CD4-positive, alpha-beta T cell treated with Interferon gamma for 1 hour (primary cell): ENCODE measurements at places on chromosomes 16 and 17.

DNA sequence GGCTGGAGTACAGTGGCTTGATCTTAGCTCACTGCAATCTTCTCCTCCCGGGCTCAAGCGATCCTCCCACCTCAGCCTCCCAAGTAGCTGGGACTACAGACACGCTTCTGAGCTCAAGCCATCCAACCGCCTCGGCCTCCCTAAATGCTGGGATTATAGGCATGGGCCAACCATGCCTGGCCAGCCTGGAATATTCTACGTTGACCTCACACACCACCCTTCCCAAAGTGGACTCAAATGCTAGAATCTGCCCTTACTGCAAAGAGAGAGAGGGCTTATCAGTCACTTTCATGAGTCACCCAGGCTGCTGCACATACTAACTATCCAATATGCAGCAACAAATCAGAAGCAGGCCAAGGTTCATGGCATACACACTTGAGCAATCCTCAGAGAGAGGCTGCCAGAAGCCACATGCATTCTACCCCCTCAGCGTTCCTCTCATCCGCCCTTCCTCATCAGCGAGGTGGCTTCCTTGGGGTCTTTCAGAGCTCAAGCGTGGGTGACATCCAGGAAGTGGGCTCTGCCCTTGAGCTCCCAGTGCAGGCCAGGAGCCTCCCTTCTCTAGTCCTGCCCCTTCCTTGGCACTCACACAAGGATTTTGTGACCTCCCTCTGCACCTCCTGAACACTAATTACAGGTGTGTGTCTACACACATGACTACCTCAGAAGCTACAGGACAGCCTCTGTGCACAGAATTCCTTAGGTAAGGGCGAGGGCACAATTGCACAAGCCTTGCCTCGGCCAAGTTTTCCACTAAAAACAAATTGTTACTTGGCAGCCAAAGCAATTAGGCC, 24.8 kb upstream of the SIAH1 start:
- DNase-seq, result no peak

DNA sequence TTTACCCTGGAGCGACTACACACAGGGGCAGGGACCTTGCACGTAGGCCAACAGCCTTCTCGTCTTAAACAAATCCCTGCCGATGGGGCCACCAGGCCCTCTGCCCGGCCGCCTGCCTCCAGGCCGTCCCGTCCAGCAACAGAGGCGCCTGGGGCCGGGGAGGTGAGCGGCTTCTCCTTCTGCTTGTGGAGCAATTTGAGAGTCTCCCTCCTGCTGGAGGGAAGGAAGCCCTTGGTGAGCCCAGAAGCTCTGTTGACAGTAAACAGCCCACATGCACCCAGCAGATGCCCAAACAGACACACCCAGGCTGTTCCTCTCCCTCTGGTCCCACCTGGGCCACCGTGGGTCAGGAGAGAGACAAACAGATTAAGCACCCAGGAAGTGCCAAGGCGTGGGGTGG, 8.1 kb downstream of the SLC43A2 start:
- no peak for DNase-seq

GRCh38 chr17:1170739-1171138, 9.0 kb downstream of the ABR start:
- no peak for DNase-seq

DNA sequence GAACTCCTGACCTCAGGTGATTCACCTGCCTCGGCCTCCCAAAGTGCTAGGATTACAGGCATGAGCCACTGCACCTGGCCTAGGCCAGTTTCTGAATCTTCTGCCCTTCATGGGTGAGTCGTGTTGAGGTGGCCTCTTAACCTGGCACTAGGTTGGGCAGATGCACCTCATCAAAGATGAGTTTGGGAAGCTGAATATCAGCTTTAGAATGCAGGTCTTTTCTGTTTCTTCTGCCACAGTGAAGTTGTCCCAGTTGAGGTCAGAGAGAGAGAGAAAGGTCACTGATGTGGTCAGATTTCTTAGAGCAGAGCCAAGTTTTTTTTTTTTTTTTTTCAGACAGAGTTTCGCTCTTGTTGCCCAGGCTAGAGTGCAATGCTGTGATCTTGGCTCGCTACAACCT, 111.3 kb upstream of the WSCD1 start:
- DNase-seq, result no peak

- no peak for DNase-seq
Observed at GRCh38 chr16:85171759-85172454, 59.6 kb upstream of the CIBAR2 start.

DNA sequence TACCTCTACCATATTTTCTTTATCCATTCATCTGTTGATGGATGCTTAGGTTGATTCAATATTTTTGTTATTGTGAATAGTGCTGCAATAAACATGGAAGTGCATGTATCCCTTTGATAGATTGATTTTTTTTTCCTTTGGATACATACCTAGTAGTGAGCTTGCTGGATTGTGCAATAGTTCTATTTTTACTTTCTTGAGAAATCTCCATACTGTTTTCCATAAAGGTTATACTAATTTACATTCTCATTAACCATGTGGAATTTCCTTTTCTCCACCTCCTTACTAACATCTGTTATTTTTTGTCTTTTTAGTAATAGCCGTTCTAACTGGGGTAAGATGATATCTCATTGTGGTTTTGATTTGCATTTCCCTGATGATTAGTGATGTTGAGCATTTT, 124.6 kb upstream of the TOX3 start:
- no peak for DNase-seq

- DNase-seq, result no peak
Observed at GRCh38 chr16:47995354-47995753, 160.4 kb downstream of the ABCC12 start.

- no peak for DNase-seq
Observed at GRCh38 chr16:12796498-12796897, 7.2 kb downstream of the CPPED1 start.

DNA sequence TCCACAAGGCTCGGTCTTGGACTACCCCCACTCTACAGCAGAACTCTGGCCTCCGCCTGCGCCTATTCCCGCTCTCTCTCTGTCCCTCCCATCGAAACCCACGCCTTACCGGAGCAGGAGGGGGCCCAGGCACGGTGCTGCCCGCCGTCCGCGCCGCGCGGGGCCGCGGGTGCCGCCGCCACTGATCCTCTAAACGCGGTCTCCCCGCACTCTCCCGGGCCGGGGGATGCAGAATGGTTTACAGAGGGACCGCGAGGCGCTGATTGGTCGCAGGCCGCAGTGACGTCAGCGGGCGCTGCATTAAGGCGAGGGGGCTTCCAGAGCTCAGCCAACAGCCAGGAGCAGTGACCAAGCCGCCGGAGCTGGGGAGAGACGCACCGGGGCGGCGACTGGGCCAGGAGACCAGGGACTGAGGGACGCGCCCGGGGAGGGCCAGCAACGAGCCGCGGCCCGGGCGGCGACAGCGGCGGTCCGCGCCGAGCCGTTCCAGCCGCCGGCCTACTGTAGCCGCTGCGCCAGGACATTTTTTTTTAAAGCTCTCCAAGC, 747 bp upstream of the LHX1 start:
- no peak for DNase-seq

GRCh38 chr16:19118938-19119431, 5.2 kb downstream of the ITPRIPL2 start:
- DNase-seq, result peak; percentile 53

DNA sequence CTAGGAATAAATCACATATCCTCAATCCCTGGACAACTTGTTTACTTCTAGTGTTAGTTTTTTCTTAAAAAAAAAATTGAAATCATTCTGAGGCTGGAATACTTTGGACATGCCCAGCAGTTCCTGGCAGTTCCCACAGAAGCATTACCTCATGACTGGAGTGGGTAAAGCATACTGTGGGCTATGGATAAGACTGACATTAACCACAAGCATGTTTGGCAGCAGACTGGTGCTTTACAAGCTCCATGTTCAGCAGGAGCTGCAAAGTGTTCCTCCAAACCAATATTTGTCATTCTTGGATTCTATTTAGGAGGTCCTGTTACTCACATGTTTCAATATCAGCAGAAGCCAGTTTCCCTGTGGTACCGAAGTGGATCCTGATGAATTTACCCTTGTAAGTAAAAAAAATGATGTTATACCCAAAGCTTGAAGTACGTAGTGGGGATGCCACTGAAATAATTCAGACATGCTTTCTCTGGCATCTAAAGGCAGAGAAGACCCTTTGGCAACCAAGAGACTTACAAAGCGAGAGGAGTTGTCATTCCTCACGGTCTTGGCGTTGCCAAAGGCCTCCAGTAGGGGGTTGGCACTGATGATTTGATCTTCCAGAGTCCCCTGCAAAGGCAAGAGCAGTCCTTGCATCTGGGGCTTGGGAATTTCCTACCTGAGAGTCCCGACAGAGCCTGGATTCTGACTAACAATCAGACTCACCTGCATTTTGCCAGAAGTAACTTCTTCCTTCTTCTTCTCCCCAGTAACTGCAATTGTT, 4.9 kb downstream of the MYH1 start:
- no peak for DNase-seq

GRCh38 chr16:19636436-19637267, 81.1 kb downstream of the VPS35L start:
- DNase-seq, result no peak

DNA sequence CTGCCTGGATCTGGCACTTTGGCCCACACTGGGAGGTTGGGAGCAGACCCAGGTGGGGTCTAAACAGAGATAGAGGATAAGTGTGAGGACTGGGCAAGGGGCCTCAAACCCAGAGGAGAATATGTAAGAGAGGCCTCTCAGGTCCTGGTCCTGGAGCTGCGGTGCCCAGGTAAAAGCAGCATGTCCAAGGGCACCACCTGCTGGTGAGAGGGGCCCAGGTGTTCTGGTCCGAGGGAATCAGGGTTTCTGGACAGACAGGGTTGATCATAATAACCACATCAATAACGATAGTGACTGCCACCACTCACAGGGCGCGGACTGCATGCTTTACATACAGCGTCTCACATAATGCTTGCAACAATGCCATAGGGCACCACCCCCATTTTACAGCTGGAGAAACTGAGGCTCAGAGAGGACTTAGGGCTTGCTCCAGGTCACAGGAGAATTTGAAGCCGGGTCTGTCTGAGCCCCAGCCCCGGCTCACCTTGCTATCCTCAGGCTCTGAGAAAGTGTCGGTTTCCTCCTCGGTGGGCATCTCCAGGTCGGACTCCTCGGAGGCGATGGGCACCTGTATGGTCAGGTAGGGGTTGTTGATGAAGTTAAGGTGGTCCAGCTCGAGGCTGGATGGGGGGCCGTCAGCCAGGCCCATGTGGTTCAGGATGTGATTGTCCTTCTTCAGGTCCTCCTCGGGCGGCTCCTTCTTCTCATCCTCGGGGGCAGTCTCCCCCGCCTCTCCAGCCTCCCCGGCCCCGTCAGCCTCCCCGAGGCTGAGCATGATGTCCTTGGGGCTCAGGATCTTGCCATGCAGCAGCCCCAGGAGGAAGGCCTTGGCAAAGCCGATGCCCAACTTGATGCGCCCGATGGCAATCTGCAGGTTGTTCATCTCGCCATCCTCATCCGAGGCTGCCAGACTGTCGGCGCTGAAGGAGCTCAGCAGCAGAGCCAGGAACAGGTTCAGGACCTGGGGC, 19.1 kb upstream of the CD79B start:
- peak; percentile 52 for DNase-seq

- peak; percentile 68 for DNase-seq
Observed at GRCh38 chr16:85420501-85421337, 192.4 kb upstream of the GSE1 start.

GRCh38 chr17:561116-561515, 153.5 kb downstream of the VPS53 start:
- no peak for DNase-seq

DNA sequence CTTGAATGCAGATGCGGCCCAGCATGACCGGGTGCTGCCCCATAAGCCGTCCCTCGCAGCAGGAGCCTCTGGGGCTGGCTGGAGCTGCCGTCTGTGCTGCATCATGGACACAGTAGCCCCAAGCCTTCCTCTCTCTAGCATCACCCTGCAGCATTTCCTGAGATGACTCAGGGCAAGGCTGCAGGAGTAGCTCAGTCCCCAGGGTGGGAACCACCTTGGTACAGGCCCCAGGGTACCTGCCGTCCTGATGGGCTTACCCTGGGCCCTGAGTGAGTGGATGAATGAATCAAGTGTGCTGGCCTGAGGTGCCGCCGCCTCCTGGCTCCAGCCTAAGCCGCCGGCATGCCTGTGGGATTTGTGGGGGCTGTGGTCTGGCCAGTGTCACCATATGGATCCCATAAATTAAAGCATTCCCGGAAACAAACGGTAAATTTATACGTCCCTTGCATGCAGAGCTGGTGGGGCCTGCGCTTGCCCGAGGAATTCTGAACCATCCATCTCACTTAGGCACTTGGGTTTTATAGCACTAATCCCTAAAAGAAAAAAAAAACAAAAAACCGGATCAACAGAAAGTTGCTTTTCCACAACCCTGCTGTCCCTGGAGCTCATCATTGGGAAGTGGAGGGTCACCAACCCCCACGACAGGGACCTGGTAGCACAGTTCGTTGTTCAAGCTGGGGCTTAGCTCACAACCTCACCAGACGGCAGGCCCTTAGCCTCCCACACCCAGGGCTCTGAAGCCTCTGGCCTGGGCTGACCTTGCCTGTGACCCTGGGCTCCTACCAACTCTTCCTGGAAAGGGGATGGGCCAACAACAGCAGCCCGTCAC, 242.6 kb upstream of the CIBAR2 start:
- DNase-seq, result no peak

GRCh38 chr16:58177353-58177710, 20.6 kb downstream of the CSNK2A2 start:
- no peak for DNase-seq

GRCh38 chr16:4692460-4693295, 684 bp upstream of the NUDT16L1 start:
- no peak for DNase-seq

GRCh38 chr17:21089933-21090901, 36.5 kb upstream of the DHRS7B start:
- DNase-seq, result no peak

- no peak for DNase-seq
Observed at GRCh38 chr17:31378638-31379037, 12.8 kb upstream of the RAB11FIP4 start.

- peak; percentile 36 for DNase-seq
Observed at GRCh38 chr16:71542377-71542776, 16.2 kb downstream of the CHST4 start.

- no peak for DNase-seq
Observed at GRCh38 chr17:66834919-66835454, at the start of gene CACNG5. Gene CACNG5 (plus strand): TSS chr17:66835117. CDS start chr17:66877333, 42,216 bp downstream.

GRCh38 chr16:72876221-72876620, 171.7 kb downstream of the ZFHX3 start:
- DNase-seq, result peak; percentile 46

- DNase-seq, result no peak
Observed at GRCh38 chr17:16314189-16314588, 39.1 kb downstream of the CENPV start.
